Immature natural killer cell (primary cell): ENCODE measurements at places on chromosomes 11 and 22. TPM values are rescaled to one million over a fixed set of nuclear protein-coding genes. Genes with fewer than 3 reads are reported as not detected.
A peak's percentile ranks its signal among the peaks of the same experiment; 100 is the strongest.

DNA sequence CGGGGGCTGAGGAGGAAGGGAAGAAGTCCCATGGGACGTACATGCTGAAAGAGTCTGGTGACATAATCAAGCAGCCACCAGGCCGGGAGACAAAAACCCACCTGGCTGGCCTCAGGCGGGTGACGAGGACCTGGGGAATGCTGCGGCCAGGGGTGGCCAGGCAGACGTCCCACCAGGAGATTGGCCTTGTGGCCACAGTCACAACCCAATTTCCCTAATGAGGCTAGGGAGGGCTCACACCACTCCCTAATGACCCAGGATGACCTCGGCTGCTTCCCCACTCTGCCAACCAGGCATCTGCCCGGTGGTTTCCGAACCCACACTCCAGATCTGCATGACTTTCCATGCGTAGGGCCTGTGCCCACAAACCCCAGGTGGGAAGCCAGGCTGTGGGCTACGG is 66.9 kb downstream of the SCUBE1 start:
- peak overlapping the region; percentile 57 for H3K27ac ChIP-seq
- H3K4me1 ChIP-seq, result peaks cover 21% of the 10 kb centered on the region
- H3K4me3 ChIP-seq, result no peak overlapping the region

DNA sequence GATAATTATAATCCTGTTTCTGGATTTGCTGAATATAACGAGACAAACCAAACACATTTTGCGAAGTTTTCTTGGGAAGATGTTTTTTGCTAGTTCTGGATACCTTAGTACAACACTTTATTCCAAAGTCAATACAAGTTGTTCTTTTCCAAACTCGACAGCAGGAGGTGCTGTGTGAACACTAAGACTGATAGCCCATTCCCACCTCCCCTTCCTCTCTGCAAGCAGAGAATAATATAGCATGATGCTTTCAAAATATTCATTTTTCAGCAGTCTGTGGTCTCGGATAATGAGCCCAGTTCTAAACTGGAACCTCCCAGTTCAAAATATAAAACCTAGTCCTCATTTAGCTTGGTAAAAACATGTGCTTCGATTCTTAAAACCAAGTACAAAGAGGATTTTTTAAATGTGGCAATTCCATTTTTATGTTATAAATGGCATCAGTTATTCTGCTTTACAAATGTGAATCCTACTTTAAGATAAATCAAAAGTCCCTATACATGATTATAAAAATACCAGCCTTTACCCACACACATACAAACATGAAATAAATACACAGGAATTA is 129.1 kb downstream of the DCDC1 start:
- H3K27me3 ChIP-seq, result no peaks in the 10 kb centered on the region
- H3K27ac ChIP-seq, result no peak overlapping the region
- no peak for DNase-seq
- H3K4me3 ChIP-seq, result no peak overlapping the region
- no peaks in the 10 kb centered on the region for H3K4me1 ChIP-seq
- no peaks in the 10 kb centered on the region for H3K36me3 ChIP-seq

SLC22A9 gene
- polyA plus RNA-seq, result not detected

DNA sequence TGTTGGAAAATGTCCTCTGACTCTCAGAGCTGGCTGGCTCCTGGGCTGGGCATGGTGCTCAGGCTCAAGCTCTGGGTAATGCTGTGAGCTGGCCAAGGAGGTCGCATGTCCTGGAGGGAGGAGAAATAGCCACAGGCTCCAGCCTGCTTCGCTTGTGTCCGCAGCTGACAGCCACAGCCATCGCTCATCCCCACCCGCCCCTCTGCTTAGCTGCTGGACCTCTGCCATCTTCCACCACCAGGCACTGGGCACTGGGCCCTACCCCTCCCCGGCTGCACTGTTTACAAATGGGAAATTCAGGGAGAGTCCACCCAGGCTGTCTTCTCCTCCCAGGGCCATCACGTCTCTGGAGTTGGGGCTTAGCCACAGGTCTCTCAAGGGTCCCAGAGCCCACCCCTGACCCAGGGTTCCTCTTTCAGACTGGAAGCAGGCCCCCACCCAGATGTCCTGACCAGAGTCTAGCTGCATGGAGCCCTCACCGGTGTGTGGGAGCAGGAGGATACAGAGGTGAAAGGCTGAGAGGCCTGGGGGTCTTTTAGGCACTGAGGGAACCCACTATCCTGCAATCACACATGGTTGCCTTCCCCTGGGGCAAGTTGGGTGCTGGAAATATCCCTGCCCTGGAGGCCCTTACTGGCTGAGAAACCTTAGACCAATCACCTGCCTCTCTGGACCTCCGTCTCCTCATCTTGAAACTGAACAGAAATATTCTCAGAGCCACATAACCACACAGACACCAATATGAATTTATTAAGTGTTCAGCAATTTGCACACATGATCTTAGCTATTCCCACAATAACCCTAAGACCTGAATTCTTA is 62.7 kb downstream of the CD82 start:
- no peak overlapping the region for H3K27ac ChIP-seq
- peaks cover 10% of the 10 kb centered on the region for H3K27me3 ChIP-seq
- H3K4me1 ChIP-seq, result no peaks in the 10 kb centered on the region
- H3K4me3 ChIP-seq, result no peak overlapping the region
- DNase-seq, result no peak
- no peaks in the 10 kb centered on the region for H3K36me3 ChIP-seq

DNA sequence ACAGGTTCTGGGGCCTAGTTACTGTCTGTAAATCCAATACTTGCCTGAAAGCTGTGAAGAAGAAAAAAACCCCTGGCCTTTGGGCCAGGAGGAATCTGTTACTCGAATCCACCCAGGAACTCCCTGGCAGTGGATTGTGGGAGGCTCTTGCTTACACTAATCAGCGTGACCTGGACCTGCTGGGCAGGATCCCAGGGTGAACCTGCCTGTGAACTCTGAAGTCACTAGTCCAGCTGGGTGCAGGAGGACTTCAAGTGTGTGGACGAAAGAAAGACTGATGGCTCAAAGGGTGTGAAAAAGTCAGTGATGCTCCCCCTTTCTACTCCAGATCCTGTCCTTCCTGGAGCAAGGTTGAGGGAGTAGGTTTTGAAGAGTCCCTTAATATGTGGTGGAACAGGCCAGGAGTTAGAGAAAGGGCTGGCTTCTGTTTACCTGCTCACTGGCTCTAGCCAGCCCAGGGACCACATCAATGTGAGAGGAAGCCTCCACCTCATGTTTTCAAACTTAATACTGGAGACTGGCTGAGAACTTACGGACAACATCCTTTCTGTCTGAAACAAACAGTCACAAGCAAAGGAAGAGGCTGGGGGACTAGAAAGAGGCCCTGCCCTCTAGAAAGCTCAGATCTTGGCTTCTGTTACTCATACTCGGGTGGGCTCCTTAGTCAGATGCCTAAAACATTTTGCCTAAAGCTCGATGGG is 13.5 kb downstream of the PIK3IP1 start:
- H3K36me3 ChIP-seq, result peaks cover 14% of the 10 kb centered on the region
- DNase-seq, result no peak
- peaks cover 3% of the 10 kb centered on the region for H3K4me1 ChIP-seq
- no peaks in the 10 kb centered on the region for H3K27me3 ChIP-seq
- no peak overlapping the region for H3K27ac ChIP-seq

DNA sequence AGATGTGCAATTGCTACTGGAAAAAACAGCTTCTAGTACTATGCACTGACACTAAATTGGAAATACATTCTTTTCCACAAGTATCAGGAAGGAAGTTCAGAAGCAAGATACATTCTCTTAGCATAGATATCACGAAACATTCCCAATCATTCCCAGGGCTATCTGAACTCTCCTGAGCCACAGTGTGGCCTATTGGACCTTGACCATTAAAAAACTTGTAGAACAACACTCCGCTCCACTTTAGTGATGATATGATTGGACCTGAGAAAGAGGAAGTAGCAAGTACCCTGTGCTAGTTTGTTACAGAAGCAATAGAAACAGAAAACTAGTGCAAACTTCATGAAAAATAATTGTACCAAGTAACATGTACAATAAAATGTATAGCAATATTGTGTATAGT is 11.4 kb upstream of the OR5AK2 start:
- no peaks in the 10 kb centered on the region for H3K4me1 ChIP-seq
- no peak for DNase-seq
- H3K27me3 ChIP-seq, result no peaks in the 10 kb centered on the region
- H3K4me3 ChIP-seq, result no peak overlapping the region

GRCh38 chr22:44955102-44955501 is 54.7 kb downstream of the PHF21B start:
- no peaks in the 10 kb centered on the region for H3K36me3 ChIP-seq
- no peak overlapping the region for H3K4me3 ChIP-seq
- no peak overlapping the region for H3K27ac ChIP-seq
- H3K4me1 ChIP-seq, result no peaks in the 10 kb centered on the region
- H3K27me3 ChIP-seq, result peaks cover 3% of the 10 kb centered on the region

- DNase-seq, result no peak
- no peak overlapping the region for H3K27ac ChIP-seq
- H3K36me3 ChIP-seq, result no peaks in the 10 kb centered on the region
- peaks cover 11% of the 10 kb centered on the region for H3K4me1 ChIP-seq
- H3K4me3 ChIP-seq, result no peak overlapping the region
These were observed 30.1 kb upstream of the TP53I11 start for GRCh38 chr11:44980533-44981427.

DNA sequence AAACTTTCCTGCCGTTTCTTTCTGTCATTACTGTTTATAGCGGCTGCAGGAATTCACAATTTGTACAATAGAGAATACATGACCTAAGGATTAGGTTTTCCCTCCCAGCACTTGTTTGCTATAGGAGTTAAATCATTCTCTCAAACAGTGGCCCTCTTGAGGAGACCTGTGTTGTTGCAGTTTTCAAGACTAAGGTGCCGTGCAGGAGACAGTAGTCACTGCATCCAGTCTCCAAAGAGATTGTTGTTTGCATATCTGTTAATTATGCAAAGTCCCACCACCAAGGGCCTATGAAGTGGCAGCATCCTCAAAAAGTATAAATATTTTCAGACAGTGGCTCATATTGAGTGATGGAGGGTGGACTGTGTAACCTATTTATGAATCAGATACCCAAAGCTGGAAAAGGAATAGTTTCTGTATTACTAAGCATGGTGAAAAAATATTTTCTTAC is 2.3 kb downstream of the PRSS23 start:
- DNase-seq, result peak; percentile 24
- H3K27me3 ChIP-seq, result no peaks in the 10 kb centered on the region
- H3K27ac ChIP-seq, result peak overlapping the region; percentile 91
- H3K4me3 ChIP-seq, result peak overlapping the region; percentile 90
- peaks cover 4% of the 10 kb centered on the region for H3K36me3 ChIP-seq
- H3K4me1 ChIP-seq, result peaks cover 79% of the 10 kb centered on the region

DNA sequence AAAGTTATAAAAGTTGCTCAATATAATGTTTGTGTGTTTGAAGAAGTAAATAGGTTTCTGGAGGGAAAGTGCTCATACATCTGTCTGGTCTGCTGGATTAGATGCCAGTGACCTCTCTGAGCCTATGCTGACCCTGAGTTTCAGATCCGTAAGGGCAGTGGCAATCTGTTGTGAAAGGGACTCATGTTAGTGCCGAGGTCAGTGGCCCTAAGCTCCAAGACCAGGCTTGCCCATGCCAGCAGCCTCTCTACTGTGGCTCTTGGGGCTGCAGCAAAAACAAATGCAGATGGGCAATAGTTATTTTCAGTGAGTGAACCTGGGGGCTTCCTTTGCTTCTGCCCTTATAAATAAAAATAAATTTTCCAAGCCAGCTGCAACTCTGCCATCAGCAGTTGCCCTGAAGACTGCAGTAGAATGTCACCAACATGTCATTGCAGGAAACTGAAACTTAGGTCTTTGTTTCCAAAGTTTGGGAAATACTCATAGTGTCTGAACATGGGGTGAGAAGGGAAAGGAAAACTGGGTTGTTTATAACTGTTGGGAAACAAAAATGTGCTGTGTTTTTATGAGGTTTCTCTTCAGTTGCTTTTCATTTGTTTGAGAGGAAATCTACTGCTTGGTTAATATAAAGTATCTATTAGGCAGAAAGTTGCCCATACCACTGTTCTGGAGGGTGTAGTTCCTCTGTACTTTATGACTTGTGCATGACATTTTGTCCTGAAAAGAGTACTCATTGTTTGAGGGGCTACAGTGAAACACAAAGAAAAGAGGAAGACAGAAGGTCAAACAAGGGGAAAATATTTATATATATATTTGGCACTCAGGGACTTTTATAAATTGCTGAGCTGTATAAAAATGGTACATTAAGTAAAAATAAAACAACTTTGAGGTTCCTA is 9.5 kb upstream of the MS4A4E start:
- no peak overlapping the region for H3K27ac ChIP-seq
- no peaks in the 10 kb centered on the region for H3K4me1 ChIP-seq
- H3K36me3 ChIP-seq, result no peaks in the 10 kb centered on the region
- peaks cover 10% of the 10 kb centered on the region for H3K27me3 ChIP-seq
- no peak overlapping the region for H3K4me3 ChIP-seq
- DNase-seq, result no peak

GRCh38 chr11:64092111-64092760 is 56.5 kb downstream of the FLRT1 start:
- H3K27me3 ChIP-seq, result peaks cover 1% of the 10 kb centered on the region
- no peak overlapping the region for H3K4me3 ChIP-seq
- H3K4me1 ChIP-seq, result no peaks in the 10 kb centered on the region
- no peak for DNase-seq
- no peaks in the 10 kb centered on the region for H3K36me3 ChIP-seq

- DNase-seq, result no peak
- H3K27ac ChIP-seq, result peak overlapping the region; percentile 33
- H3K4me3 ChIP-seq, result no peak overlapping the region
- H3K36me3 ChIP-seq, result no peaks in the 10 kb centered on the region
- H3K27me3 ChIP-seq, result peaks cover 3% of the 10 kb centered on the region
These were observed 19.6 kb downstream of the NF2 start for GRCh38 chr22:29623059-29623458.

DNA sequence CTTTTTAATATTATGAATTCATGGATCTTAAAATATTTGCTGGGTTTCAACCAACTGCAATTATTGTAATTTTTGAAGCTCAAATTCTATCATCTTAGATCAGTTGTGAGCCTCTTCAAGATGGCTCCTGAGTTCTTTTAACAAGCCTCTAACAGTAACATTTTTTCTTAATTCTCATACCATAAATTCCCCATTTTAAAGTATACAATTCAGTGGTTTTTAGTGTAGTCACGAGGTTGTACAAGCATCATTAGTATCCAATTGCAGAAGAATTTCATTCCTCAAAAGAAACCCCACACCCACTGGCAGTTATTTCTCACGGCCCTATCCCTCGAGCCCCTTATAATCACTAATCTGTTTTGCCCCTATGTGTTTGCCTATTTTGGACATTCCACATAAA is 270.8 kb downstream of the SBF2 start:
- no peak for DNase-seq
- H3K27me3 ChIP-seq, result no peaks in the 10 kb centered on the region
- H3K36me3 ChIP-seq, result peaks cover 11% of the 10 kb centered on the region

SDF2L1 gene
- polyA plus RNA-seq, result 178 TPM

FJX1 gene
- not detected for polyA plus RNA-seq

DNA sequence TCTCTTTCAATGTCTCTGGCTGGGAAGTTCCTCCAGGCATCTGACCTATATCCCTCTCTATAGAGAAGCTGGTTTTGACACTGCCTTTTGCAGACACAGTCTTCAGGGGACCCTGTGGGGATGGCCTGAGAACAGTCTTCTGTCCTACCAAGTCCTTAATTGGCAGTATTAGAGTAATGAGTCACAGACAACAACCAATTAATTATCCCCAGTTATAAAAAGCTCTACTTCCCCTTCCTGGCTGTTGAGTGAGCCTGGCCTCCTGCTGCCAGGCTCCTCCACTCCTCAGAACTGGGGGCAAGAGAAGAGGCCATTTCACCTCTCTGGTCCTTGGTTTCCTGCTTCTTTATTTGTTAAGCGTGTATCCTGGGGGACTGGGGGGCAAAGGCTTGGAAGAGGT is 41.2 kb upstream of the KLHL35 start:
- no peaks in the 10 kb centered on the region for H3K36me3 ChIP-seq
- peaks cover 13% of the 10 kb centered on the region for H3K4me1 ChIP-seq
- H3K27ac ChIP-seq, result no peak overlapping the region
- no peaks in the 10 kb centered on the region for H3K27me3 ChIP-seq
- no peak for DNase-seq
